ENCODE measurements at places on chromosomes 11 and 22. TPM values are rescaled to one million over a fixed set of nuclear protein-coding genes. Genes with fewer than 3 reads are reported as not detected.

HBE1 gene
- not detected for total RNA-seq

ANKRD49 gene
- total RNA-seq = 21.7 TPM

GRK3 gene
- 42.3 TPM for total RNA-seq

CFAP68 gene
- total RNA-seq = 15.3 TPM

OR52A1 gene
- not detected for total RNA-seq

INSC gene
- 1.6 TPM for total RNA-seq

FAM227A gene
- total RNA-seq = 0.06 TPM

NPAS4 gene
- 0.72 TPM for total RNA-seq

EEF1G gene
- 1,475 TPM for total RNA-seq

LDHAL6A gene
- not detected for total RNA-seq

DEFB131B gene
- total RNA-seq = not detected

PAMR1 gene
- total RNA-seq = 4.1 TPM

OR8G5 gene
- total RNA-seq = not detected

PITPNB gene
- total RNA-seq = 41.8 TPM

XPNPEP3 gene
- 15.1 TPM for total RNA-seq

SNX19 gene
- 46.2 TPM for total RNA-seq

MMP1 gene
- 2.0 TPM for total RNA-seq

ELMOD1 gene
- total RNA-seq = not detected

POU2AF1 gene
- total RNA-seq = 99.1 TPM

IFITM10 gene
- total RNA-seq = 6.7 TPM

PDGFD gene
- total RNA-seq = 3.4 TPM

KDM4E gene
- total RNA-seq = not detected

SOX6 gene
- total RNA-seq = 6.1 TPM

SOX10 gene
- total RNA-seq = not detected

TRIM6 gene
- total RNA-seq = 1.5 TPM

MRGPRX3 gene
- total RNA-seq = not detected

LRRC32 gene
- 44.1 TPM for total RNA-seq

HPS5 gene
- total RNA-seq = 35.7 TPM

GAL3ST1 gene
- total RNA-seq = not detected

All from spleen (tissue), 13 donors.